Hematopoietic multipotent progenitor cell treated with erythropoietin and hydrocortisone succinate and interleukin-3 and kit ligand, for 8 days (in vitro differentiated cells): ENCODE measurements at places on chromosomes 4 and X.
A peak's percentile ranks its signal among the peaks of the same experiment; 100 is the strongest.

DNA sequence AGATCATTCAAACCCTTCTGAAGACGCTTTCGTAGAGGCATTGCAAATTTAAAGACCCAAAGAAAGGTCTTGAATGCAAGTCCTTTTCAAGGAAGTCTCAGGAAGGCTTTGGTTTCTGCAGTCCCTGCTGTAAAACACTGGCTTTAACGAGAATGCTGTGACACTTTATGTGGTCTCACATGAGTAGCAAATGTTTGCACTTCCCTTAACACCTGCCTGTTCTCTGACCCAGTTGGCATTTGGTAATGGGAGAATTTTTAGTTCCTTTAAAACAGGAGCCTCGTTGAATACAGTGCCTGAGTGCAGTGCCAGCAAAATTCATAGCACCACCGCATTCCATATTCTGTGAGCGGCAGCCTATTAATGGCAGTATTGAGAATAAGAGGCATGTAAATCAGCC is 330.5 kb upstream of the PRKX start:
- DNase-seq: no peak

DNA sequence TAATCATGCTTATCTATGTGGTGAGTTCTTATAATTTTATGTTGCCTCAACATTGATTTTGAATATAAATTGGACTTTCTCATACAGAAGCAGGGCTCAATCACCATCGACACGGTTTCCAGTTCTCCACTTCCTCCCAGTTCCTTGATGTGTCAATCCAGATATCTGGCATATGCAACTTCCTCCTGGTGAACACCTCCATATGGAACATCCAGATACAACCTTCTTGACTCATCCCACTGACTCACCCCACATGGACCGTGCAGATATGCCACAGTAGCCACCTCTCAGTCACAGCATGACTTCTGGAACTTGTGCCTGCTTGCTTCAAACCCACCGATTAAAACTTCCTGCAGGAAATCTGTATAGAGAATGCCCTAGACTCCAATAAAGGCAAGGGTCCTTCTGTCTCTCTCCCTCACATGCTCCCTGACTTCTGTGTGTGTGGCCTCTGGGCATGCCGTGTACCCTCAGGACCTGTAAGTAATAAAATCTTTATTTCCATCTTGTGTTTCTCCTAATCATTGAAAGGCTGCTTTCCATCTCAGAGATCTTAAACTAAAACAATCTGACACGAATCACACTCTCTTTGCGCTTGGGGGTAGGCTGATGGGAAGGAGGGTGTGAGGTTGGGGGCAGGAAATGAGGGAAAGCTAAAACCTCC is 67.0 kb downstream of the HTRA3 start:
- peak; percentile 45 for DNase-seq

DNA sequence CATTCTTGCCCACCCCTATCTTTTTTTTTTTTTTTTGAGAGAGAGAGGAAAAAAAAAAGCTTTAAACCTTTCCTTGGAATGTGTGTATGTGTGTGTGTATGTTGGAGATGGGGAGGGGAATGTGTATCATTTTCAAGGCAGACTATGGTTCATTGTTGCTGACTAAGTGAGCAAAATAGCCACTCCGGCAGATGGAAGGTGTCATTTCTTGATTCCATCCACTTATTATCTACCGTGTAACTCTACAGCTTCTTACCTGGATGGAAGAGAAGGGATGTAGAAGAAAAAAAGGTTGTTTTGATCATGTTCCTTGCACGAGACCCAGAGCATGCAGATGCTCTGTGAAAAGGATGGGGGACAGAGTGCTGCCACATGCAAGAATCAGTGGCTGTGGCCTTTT is 5.9 kb upstream of the GK2 start:
- DNase-seq: no peak

DNA sequence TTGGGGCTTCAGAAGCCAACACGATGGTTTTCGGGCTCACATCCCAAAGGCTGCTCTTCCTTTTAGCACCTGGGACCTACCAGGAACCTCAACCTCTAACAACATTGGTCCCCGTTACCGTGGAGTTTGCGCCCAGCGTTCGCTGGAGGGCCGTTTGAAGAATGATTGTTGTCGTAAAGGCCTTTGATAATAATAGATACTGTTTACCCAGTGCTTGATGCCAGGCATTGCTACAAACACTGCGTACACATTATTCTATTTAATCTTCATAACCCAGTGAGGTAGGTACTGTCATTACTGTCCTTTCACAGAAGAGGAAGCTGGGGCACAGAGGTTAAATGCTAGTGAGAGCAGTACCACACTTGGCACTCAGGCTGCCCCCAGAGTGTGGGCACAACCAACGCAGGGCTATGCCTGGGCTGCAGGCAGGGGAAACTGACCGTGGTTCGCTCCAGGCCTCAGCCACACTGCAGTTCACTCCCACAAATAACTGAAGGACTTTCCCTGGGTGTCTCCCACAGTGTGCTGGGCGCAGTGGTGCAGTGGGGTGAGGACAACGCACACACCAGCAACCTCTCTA is 1.0 kb upstream of the ACSL1 start:
- peak; percentile 30 for DNase-seq
